ENCODE measurements at places on chromosomes 11 and 22. TPM values are rescaled to one million over a fixed set of nuclear protein-coding genes. Genes with fewer than 3 reads are reported as not detected.

GRCh38 chr22:29784451-29785361, 17.5 kb downstream of the UQCR10 start:
- DNase-seq = no peak

GRCh38 chr11:27295928-27296327, 67.1 kb downstream of the CCDC34 start:
- DNase-seq = no peak

DEFB131B gene
- not detected for total RNA-seq

GRCh38 chr11:46361283-46362155, 14.3 kb downstream of the DGKZ start:
- peak; percentile 66 for DNase-seq

GRCh38 chr11:134500621-134501020, 88.6 kb upstream of the B3GAT1 start:
- no peak for DNase-seq

- no peak for DNase-seq
Measured at GRCh38 chr11:35151241-35151640, 12.3 kb downstream of the CD44 start.

GRCh38 chr22:29998627-29999384, 81.5 kb upstream of the HORMAD2 start:
- DNase-seq = no peak
